ENCODE measurements at places on chromosomes 5 and 9.

DNA sequence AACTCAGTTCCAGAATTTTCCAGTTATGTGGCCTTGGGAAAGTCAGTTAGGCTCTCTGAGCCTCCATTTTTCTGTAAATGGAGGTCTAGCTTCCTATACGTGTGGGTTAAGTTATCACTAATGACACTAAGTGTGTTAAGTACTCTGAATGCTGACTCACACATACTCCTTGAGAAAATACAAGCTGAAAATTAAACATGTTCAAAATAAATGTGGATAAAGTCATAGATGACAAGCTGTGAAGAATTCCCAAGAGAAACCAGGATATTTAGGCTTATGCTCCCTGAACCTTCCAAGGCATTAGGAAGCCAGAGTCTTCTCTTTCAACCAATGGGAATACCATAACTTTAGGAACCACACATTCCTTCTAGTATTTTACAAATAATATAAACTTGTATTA, 58.1 kb downstream of the ABCA1 start:
- DNase-seq, result no peak

- no peak for DNase-seq
Observed at GRCh38 chr9:20255052-20255451, 367.2 kb downstream of the MLLT3 start.

DNA sequence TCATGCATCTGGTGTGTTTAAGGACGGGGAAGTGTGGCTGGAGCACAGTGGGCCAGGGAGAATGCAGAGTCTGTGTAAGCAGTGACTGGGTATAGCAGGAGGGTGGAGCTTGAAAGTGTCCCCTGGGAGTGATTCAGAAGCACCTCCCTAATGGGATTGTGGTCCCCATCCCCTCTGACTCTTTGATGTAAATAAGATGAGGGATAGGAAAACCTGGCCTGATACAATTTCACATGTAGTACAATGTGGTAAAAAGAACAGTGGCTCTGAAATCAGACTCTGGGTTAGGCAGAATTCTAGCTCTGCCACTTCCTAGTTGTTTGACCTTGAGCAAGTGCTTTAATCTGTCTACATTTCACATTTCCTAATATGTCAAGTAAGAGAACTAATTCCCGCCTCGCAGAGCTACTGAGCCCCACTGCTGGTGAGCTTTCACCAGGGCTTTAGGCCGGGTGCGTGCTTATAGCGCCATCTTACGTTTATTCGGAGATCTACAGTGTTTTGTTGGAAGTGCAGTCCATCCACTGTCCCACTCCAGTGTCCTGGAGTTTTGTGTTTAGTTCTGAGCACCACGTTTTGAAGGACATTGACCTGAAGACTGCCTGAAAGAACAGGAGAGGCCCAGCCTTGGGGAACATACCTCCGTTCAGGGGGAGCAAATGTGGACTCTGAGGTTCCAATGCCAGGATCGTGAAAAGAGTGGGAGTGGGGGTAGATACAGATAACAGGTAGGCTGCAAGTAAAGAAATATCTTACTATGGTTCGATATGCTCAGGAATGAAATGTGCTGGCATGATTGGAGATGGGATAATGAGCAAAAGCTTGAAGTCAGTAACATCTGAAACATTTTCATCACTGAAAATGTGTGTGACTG, 51.2 kb upstream of the TESK1 start:
- DNase-seq, result peak; percentile 88

DNA sequence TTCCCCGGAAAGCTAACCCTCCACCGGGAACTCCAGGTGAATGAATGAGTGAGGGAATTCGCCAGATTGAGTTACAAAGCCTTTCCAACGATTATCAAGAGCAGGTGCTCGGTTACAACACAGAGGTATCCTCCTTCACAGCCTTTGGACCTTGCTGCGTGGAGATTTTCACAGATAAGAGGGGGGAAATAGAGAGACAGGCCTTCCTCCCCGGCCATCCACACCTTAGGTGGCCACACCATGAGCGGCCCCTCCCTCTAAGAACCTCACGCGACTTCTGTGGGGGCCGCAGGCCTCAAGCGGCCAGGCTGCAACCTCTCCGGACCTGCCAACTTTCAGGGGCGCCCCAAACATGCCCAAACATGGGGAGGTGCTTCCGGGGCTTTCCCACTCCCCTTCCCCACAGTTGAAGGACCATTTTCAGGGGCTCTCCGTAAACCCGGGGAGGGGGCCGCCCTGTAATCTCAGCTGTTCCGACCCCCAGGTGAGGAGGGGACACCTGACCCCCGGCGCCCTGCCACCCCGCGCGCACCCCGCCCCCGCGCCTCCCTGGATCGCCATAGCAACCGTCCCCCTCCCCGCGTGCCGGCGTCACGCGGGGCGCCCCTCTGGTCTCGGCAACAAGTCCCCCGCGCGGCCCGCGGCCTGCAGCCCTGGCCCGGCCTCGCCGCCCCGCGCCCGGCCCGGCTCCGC, 603 bp downstream of the DENND1A start:
- DNase-seq, result no peak

- no peak for DNase-seq
Observed at GRCh38 chr5:76283670-76284069, 119.4 kb upstream of the IQGAP2 start.

DNA sequence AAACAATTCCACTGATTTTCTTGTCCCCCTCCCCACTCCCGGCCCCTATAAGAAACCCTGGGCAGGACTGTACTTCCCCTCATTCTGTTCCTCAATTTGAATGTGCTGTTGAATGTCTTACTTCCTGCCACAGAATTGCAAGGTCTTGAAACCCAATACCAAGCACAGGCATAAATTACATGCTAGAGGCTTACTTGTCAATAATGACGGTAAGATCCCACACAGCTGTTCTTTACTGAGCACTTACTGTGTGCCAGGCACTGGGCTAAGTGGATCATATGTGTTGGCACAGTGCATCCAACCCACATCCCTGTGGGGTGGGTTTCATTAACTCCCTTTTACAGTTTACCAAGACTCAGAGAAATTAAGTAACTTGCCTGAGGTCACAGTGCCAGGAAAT, 63.4 kb downstream of the MVB12B start:
- no peak for DNase-seq

DNA sequence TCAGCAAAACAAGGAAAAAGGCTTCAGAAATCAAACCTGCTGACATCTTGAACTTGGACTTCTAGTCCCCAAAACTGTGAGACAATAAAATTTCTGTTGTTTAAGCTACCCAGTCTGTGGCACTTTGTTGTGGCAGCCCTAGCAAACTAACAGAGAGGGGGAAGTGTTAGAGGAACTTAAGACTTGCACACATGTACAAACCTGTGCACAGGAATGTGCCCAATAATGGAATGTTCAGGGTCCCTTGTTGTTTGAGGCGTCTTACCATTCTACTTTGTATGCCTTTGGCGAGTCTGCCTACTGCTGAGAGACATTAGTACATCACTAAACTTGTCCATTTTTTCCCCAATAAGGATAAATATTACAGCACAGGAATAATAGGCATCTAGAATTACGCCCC, 160.3 kb downstream of the WDR70 start:
- no peak for DNase-seq

DNA sequence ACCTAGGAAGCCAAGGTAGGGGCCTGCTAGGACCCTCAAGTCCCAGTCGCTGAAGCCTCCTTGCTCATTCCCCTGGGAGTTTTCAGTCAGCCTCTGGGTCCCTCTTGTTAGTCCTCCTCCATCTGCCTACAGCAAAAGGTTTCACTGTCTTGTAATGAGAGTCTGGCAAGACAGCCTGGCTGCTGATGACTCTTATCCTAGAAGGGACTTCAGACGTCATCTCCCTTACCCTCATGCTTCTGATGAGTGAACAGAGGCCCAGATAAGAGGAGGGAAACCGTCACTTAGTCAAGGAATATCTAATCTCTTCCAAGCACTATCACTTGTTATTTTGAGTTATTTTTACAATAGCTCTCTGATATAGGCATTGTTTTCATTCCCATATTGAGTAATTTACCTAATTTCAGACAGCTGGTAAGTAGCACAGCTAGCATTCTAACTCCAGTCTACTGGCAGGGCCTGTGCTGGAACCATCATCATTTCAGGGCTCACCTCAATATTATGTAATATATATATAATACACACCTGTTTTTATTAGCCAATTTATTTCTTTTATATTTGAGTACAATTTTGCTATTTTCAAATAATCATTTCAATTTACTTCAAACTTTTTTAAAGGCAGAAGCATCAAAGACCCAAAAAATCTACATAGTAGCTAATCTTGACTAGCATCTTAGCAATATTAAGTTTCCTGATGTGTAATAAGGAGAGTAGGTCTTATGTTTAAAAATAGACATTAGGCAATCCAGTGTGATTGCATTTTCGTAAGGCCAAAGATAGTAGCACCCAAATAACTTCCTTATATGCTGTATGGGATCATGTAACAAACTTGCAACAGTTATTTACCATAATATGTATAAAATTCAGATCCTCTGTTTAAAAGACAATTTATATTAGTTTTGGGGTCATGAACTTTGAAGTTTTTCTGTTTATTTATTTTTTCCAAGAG, 7.9 kb downstream of the CMYA5 start:
- peak; percentile 68 for DNase-seq

DNA sequence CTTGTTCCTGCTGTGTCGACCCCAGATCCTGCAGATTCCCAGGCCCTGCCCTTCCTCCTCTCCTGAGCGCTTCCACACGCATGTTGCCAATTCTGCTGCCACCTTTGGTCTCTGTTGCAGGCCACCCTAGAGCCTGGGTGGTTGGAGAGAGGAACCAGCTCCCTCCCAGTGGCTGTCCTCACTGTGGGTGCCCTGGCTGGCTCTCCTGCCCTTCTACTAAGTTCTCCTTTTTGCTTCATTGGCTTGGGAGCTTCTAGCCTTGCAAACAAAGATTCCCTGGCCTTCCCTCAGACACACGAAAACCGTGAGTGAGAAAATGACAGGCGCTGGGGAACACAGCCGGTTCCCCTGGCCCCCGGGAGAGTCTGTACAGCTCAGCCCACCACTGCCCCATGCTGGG, 14.2 kb upstream of the NCS1 start:
- no peak for DNase-seq
